ENCODE measurements at places on chromosomes 2 and 18.
A peak's percentile ranks its signal among the peaks of the same experiment; 100 is the strongest.

GRCh38 chr2:85353876-85354285 is 447 bp downstream of the RETSAT start:
- DNase-seq = no peak

DNA sequence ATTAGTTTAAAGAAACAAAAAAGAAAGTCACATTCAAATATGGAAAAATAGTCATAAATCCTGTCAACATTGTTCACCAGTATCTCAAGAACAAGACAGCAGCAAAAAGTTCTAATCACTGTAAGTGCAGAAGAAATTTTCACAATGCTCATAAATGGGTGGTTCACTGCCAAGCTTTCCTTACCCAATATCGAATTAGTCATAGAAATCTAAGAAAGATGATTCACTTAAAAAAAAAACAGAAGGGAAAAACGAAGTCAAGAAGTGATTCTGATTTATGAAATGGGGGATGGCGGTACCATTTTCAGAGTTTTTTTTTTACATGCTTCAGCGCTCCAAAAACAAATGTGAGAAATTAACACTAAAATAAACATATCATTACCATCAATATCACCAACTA is 156.7 kb downstream of the EXOC6B start:
- DNase-seq = peak; percentile 6

DNA sequence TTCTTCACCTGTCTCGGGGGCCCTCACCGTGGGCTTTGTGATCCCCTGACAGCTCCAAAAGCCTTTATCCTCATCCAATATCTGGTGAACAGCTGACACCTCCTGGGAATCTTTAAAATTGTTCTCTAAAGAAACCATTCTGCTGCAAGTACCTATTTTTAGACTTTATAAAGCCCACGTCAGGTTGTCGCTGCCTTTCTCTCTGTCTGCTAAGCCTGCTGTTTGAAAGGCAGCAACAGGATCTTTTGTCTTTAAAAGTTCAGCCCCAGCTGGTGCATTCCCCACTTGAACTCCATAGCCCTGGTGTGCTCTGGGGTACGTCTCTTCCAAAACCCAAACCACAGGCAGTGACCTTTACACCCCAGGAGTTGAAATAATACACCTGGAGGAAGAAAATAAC is 145.0 kb downstream of the NEDD4L start:
- no peak for DNase-seq

- DNase-seq = no peak
Measured at GRCh38 chr18:49601211-49601610, 39.4 kb downstream of the LIPG start.

DNA sequence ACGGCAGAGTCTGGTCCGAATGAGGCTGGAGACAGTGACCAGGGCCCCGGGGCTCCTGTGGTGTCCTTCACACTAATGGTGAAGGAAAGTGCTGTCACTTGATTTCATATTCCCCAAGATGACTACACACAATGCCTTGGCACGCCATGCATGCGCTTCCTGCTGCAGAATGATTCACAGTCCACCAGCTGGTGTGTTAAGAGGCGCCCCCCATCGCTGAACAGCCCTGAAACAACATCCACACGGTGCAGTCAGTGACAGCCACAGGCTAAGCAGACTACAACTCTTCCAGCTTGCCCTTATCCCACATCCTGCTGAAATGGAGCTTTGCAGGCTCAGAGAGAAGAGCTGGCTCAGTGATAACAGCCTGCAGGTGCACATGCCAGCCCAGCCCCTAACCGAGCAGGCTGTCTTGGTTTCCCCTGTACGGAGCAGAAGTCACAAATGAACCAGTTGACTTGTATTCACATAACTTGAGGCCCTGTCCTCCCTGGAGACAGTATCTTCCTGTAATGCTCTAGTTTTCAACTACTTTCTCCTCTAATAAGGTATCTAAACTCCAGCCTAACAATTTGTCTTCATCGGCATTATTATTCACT is 24.3 kb upstream of the CDH20 start:
- DNase-seq = no peak

- no peak for DNase-seq
Measured at GRCh38 chr2:76197842-76198448, 487.2 kb upstream of the GCFC2 start.

GRCh38 chr2:145114726-145115125 is 594.8 kb upstream of the ZEB2 start:
- no peak for DNase-seq

DNA sequence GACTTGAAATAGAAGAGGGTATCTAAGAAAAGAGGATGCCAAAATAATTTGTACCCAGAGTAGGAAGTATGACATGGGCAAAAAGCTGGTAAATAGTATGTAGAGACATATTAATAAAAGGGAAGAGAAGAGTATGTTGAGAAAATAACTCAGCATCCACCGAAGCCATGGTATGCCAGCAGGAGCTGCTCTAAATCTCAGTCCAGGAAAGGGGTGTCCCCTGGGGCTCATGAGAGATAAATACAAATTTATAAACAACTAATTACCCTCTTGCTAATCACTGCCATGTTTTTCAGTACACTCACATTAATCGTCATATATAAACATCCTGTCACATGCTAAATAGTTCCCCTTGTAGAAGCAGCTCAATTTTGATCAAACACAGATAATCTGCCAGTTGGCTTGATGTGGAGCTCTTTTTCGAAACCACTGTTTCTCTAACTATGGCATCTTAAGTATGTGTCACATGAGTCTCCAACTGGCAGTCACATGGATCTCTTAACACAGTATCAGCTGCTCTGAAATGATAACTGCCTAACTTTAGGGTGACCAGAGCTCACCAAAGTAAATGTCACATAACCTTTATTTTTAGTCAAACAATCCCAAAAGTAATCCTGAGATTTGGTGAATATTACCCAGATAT is 31.9 kb downstream of the EXOC6B start:
- DNase-seq = no peak

- no peak for DNase-seq
Measured at GRCh38 chr2:205352094-205352493, 330.2 kb upstream of the NRP2 start.

DNA sequence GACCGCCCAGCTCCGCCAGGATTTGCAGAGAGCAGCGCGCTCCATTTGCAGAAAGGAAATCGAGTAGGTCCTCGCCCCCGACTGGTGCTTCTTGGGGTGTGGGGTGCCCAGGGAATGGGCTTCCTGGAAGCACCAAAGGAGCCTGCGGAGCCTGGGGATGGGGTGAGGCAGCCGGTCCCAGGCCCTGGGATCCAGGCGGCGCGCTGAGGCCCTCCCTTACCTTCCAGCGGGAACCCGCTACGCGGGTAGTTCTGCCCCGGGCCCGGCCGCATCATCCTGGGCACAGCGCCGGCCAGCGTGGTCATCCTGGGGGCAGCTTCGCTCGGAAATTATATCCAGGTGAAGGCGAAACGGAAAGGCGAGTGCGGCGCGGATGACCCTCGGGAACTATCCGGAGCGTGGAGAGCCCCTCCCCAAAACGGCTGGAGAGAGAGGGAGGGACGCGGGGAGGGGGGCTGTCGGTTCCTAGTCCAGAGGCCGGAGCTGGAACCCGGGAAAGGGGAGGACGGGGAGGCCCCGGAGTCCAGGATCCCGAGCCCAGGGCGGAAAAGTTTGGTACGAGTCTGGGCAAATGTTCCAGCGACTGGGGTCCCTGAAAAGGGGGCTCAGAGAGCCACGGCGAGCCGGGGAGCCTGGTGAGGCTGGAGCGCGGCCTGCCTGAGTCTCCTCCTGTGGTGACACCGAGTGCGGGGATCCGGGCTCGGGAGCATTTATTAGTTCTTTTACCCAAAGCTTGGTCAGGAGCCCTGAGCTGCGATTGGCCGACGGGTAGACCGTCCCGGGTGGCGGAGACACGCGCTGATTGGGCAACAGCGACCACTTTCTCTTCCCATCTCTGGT is at the start of gene PAX3:
Gene PAX3 (minus strand): TSS at position 688 of the 840 bp plus-strand sequence. CDS start 383 bp downstream, at position 305.
- DNase-seq = no peak
